ENCODE measurements at places on chromosomes 3 and 15. TPM values are rescaled to one million over a fixed set of nuclear protein-coding genes. Genes with fewer than 3 reads are reported as not detected.

DNA sequence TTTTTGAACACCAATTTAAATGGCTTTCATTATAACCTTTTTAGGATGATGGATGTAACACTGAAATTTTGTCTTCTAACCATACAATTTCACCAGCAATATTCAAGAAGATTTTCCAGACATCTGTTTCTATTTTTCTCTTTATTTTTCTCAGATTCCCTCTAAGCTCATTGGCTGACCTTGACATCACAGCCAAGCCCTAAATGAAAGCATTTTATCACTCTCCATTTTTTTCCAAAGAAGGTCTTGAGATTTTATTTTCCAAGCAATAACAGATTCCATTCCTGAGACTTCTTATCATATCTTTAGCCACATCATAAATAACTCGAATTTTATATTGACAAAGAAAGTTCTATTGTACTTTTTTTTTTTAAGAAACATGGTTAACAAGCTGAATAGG is 392.6 kb upstream of the THBS1 start:
- peak; percentile 45 for DNase-seq

DNA sequence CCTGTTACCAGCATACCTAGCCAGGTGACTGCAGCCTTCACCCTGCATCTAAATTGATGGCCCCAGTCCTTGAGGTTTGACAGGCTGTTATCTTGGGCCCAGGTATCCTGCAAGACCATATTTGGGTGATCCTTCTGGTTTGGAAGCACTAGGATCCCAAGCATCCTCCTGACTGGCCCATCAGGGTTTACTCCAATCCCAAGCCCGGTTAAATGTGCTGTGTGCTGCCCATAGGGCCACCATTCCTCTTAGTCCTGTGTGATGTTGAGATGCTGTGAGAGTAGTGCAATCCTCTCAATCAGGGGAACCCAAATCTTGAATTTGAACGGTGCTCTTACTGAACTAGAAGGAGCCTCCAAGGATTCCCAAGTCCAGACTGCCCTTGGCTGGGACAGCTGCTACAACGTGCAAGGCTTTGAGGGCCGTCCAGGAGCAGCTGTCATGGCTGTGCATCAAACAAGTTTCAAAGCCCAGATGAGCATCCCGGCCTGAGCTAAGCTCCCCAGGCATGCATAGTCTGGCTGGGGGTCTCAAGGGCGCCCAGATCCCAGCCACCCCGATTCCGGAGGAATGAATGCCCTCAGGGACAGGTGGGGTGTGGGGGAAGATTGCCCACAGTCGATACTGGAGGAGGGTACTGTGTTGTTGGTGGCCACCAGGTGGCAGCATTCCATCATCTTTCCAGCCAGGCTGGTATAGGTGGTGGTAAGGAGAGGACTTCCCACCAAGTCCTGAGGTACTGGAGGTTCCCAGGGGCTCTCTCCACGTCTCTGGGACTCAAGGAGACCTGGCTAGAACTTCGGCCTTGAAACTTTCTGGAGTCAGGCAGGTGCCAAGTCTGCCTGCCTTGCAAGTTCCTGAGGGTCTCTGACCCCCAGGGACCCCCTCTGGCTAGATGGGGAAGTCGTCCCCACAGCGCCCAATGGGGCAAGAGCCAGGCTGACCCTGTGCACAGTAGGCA is 32.6 kb downstream of the RBM5 start:
- peak; percentile 69 for DNase-seq

The ZNF662 gene
- total RNA-seq, result 0.10 TPM

GRCh38 chr3:29515451-29515850 is 234.6 kb downstream of the RBMS3 start:
- DNase-seq, result peak; percentile 64

DNA sequence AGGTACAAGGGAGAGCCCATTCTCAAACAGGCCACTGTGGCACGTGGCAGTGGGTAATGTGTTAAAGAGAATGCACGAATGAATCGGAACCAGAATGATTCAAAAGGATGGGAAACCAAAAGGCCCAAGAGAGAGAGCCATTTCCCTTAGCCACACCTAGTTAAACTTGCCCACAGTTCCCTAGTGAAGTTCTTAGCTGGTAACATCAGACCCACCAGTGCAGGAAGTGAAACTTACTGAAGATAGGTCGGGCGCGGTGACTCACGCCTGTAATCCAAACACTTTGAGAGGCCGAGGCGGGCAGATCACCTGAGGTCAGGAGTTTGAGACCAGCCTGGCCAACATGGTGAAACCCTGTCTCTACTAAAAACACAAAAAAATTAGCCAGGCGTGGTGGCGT is 97.1 kb downstream of the MEX3B start:
- DNase-seq, result no peak

- no peak for DNase-seq
These were observed 17.2 kb downstream of the SPTBN5 start for GRCh38 chr15:41876689-41877088.

GRCh38 chr3:149658744-149659497 is 1.1 kb upstream of the WWTR1 start:
- no peak for DNase-seq

Measured in HFFc6 (cell line).